ENCODE measurements at places on chromosomes 7 and 10. TPM values are rescaled to one million over a fixed set of nuclear protein-coding genes. Genes with fewer than 3 reads are reported as not detected.

The SCART1 gene
- total RNA-seq: 3.9 TPM

The RAPGEF5 gene
- total RNA-seq: 67.8 TPM

The LRRC18 gene
- not detected for total RNA-seq

The STK31 gene
- total RNA-seq: 0.44 TPM

GRCh38 chr7:41880107-41880506 lies 177.2 kb upstream of the INHBA start:
- no peaks in the 10 kb centered on the region for H3K4me1 ChIP-seq
- no peaks in the 10 kb centered on the region for H3K36me3 ChIP-seq
- no peak overlapping the region for H3K4me3 ChIP-seq
- no peak for DNase-seq
- no peak overlapping the region for H3K27ac ChIP-seq

DNA sequence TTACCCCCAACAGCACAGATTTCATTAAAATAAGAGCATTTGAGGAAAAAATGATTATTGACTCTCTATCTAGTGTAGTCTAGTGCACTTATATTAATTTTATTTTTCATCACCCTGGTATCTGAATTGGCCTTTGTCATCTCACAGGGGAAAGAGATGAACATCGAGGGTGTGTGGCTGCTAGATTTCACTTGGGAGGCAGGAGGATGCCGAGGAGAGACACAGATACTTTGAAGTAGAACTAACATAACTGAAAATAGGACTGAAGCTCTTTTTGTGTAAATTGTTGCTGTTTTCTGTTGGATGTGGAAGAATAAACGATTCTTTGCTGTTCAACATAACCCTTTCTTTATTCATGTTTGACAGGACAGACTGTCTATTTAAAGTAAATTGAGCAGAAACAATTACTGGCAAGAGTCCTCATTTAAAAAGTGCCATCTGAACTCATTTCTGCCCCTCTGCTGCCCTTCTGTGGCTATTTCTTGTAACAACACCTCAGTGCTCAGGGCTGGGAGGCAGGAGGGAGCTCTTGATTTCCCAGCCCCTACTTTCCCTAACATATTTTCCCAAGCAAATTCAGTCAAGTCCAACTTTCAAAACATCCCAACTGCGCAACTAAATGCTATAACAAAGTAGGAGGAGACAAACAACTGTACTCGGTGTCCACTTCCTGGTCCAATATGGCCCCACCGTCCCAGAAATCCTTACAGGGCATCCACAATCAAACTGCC lies 15.6 kb downstream of the LYZL1 start:
- no peak overlapping the region for H3K4me3 ChIP-seq
- H3K36me3 ChIP-seq: no peaks in the 10 kb centered on the region
- peak; percentile 74 for DNase-seq
- H3K27me3 ChIP-seq: no peaks in the 10 kb centered on the region
- H3K27ac ChIP-seq: no peak overlapping the region

GRCh38 chr10:77648472-77648871 lies 10.9 kb upstream of the KCNMA1 start:
- H3K27ac ChIP-seq: no peak overlapping the region
- no peak for DNase-seq
- no peak overlapping the region for H3K4me3 ChIP-seq

GRCh38 chr10:49001402-49001801 lies 61.8 kb upstream of the LRRC18 start:
- H3K27ac ChIP-seq: no peak overlapping the region
- no peaks in the 10 kb centered on the region for H3K27me3 ChIP-seq
- peaks cover 2% of the 10 kb centered on the region for H3K4me1 ChIP-seq
- H3K36me3 ChIP-seq: no peaks in the 10 kb centered on the region
- no peak overlapping the region for H3K4me3 ChIP-seq
- peak; percentile 52 for DNase-seq

GRCh38 chr10:6300106-6300783 lies 97.5 kb downstream of the PFKFB3 start:
- no peaks in the 10 kb centered on the region for H3K36me3 ChIP-seq
- peak overlapping the region; percentile 47 for H3K27ac ChIP-seq
- no peaks in the 10 kb centered on the region for H3K27me3 ChIP-seq
- no peak for DNase-seq
- H3K4me3 ChIP-seq: no peak overlapping the region
- peaks cover 13% of the 10 kb centered on the region for H3K4me1 ChIP-seq

- no peaks in the 10 kb centered on the region for H3K4me1 ChIP-seq
- H3K27me3 ChIP-seq: no peaks in the 10 kb centered on the region
- H3K4me3 ChIP-seq: no peak overlapping the region
These were observed 229.3 kb downstream of the AUTS2 start for GRCh38 chr7:69827558-69827957.

- H3K36me3 ChIP-seq: no peaks in the 10 kb centered on the region
- DNase-seq: no peak
- no peak overlapping the region for H3K4me3 ChIP-seq
- H3K27me3 ChIP-seq: no peaks in the 10 kb centered on the region
- H3K4me1 ChIP-seq: no peaks in the 10 kb centered on the region
These were observed 64.0 kb downstream of the CDK14 start for GRCh38 chr7:90660100-90660499.

DNA sequence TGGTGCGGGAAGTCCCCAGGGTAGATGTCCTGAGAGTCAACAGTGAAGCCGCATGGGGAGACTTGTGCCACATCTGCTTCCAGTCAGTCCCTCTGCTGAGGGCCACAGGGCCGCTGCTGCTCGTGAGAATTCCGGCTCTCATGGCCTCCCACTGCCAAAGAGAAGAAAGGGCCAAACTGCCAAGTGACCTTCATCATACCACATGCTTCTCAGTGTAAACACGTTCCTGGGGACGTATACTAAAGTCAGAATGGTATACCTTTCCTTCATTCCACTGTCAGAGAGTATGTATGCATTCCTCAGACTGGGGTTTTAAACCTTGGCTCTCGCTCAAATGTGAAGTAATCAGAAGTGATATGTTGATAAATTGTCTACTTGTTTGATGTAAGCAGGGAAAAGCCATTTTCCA lies 52.8 kb upstream of the SEC61G start:
- DNase-seq: peak; percentile 36
- H3K4me1 ChIP-seq: peaks cover 5% of the 10 kb centered on the region
- H3K4me3 ChIP-seq: no peak overlapping the region
- no peaks in the 10 kb centered on the region for H3K27me3 ChIP-seq
- H3K36me3 ChIP-seq: no peaks in the 10 kb centered on the region

GRCh38 chr10:119140603-119141245 lies 24.8 kb downstream of the SFXN4 start:
- H3K36me3 ChIP-seq: no peaks in the 10 kb centered on the region
- no peak overlapping the region for H3K4me3 ChIP-seq
- no peak overlapping the region for H3K27ac ChIP-seq
- DNase-seq: peak; percentile 8

GRCh38 chr7:106049139-106049752 lies 62.9 kb downstream of the SYPL1 start:
- no peaks in the 10 kb centered on the region for H3K27me3 ChIP-seq
- peak overlapping the region; percentile 16 for H3K27ac ChIP-seq
- H3K4me3 ChIP-seq: no peak overlapping the region
- no peaks in the 10 kb centered on the region for H3K36me3 ChIP-seq
- DNase-seq: no peak

DNA sequence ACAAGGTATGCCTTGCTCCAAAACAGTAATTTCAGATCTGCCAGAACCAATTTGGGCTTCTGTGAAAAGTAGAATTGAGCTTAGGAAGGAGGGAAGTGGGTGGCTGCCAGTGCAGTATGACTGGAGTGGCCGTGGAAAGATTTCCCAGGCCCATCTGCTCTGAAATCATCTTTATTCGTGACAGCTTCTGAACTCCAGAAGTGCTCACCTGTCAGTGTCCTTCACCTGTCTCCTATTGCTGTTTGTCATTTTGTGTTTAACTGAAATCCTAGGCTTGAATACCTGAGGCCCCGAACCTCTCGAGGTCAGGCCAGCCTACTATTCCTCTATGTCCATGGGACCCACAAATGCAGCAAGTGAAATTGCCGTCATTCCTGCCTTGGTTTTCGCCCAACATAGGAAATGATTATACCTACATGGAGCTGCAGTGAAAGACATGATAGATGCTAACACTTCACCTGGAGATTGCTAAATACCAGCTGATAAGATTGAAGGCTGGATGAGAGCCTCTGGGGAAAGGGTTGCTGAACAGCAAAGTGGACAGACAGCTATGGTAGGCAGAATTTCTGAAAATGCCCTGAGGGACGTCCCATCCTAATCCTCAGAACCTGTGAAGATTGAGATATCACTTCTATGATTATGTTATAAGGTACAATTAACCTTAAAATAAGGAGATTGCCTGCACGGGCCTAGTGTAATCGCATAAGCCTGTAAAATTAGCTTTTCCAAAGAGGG lies 82.1 kb downstream of the C1GALT1 start:
- H3K27ac ChIP-seq: no peak overlapping the region
- H3K36me3 ChIP-seq: no peaks in the 10 kb centered on the region
- no peaks in the 10 kb centered on the region for H3K27me3 ChIP-seq

DNA sequence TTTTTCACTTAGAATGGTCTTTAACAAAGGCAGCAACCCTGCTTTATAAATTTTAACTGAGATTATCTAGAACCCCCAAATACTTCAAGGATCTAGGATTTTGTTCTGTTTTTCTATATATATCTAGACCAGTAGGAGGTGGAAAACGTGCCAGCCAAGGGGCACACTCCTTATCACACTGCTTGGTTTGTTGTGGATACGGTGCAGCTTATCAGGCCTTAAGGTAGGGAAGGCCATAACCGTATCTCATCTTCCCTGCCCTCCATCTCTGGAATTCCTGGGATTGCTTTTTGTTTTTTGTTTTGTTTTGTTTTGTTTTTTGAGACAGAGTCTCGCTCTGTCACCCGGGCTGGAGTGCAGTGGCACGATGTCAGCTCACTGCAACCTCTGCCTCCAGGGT lies 75.4 kb downstream of the MPLKIP start:
- H3K27me3 ChIP-seq: no peaks in the 10 kb centered on the region
- no peaks in the 10 kb centered on the region for H3K36me3 ChIP-seq
- no peak overlapping the region for H3K27ac ChIP-seq
- no peak for DNase-seq

GRCh38 chr7:148218603-148219002 lies 372.0 kb upstream of the C7orf33 start:
- DNase-seq: no peak
- H3K4me1 ChIP-seq: no peaks in the 10 kb centered on the region

GRCh38 chr10:98361131-98362025 lies 53.6 kb downstream of the PYROXD2 start:
- H3K27ac ChIP-seq: no peak overlapping the region
- H3K27me3 ChIP-seq: no peaks in the 10 kb centered on the region
- no peaks in the 10 kb centered on the region for H3K4me1 ChIP-seq
- peak; percentile 82 for DNase-seq
- no peaks in the 10 kb centered on the region for H3K36me3 ChIP-seq

GRCh38 chr7:81692146-81692905 lies 77.5 kb downstream of the HGF start:
- H3K4me1 ChIP-seq: no peaks in the 10 kb centered on the region
- no peaks in the 10 kb centered on the region for H3K36me3 ChIP-seq
- H3K27ac ChIP-seq: no peak overlapping the region
- no peak for DNase-seq
- no peak overlapping the region for H3K4me3 ChIP-seq

DNA sequence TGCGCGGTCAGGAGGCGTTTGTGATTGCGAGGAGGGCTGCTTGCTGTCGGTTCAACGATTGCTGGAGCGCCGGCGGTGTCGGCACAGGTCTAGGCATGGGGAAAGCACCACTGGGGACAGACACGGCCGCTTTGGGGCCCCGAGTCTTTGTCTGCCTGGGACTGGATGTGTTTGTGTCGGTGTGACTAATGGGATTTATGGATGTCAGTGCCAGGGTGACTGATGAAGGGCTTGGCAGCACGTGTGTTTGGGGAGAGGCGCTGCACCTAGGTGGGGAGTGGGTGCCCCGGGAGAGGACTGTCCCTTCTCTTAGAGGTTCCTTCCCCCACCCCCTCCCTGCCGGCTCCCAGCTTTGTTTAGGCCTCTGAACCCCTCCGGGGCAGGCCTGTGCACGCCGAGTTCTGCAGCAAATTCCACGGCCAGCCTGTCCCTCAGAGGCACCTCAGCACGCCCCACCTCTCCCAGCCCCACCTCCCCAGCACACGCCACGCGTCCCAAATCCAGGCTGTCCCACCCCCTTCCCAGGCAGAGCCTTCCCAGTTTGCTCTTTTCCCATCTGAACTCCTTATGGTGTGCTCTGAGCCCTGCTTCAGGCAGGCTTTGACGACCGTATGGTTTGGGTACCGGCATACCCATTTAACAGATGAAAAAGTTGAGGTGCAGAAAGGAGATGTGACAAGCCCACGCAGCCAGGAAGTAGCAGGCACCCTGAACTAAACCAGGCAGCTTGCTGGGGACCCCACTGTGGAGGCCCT lies 6.4 kb upstream of the TNRC18 start:
- no peaks in the 10 kb centered on the region for H3K4me1 ChIP-seq
- peak overlapping the region; percentile 51 for H3K4me3 ChIP-seq
- H3K36me3 ChIP-seq: no peaks in the 10 kb centered on the region
- H3K27me3 ChIP-seq: no peaks in the 10 kb centered on the region
- DNase-seq: peak; percentile 68
